ENCODE measurements at places on chromosomes 2 and 18. TPM values are rescaled to one million over a fixed set of nuclear protein-coding genes. Genes with fewer than 3 reads are reported as not detected.

The GPBAR1 gene
- 0.78 TPM for total RNA-seq

The NLRC4 gene
- 0.07 TPM for total RNA-seq

The SLC39A6 gene
- total RNA-seq = 54.4 TPM

The CCDC102B gene
- total RNA-seq = 1.1 TPM

The NMUR1 gene
- not detected for total RNA-seq

The EPB41L5 gene
- total RNA-seq = 1.2 TPM

The COL5A2 gene
- 0.08 TPM for total RNA-seq

The BBS5 gene
- 3.6 TPM for total RNA-seq

The ZAP70 gene
- total RNA-seq = 302 TPM

The CYTIP gene
- 302 TPM for total RNA-seq

The TSPYL6 gene
- not detected for total RNA-seq

The REG3A gene
- not detected for total RNA-seq

The CTAGE1 gene
- total RNA-seq = not detected

The ZNF521 gene
- total RNA-seq = not detected

The CENPA gene
- 16.6 TPM for total RNA-seq

The NCL gene
- 1,388 TPM for total RNA-seq

The XIRP2 gene
- not detected for total RNA-seq

The FOXI3 gene
- not detected for total RNA-seq

The CHRND gene
- total RNA-seq = not detected

The LYPD6 gene
- total RNA-seq = not detected

The CTDSP1 gene
- 106 TPM for total RNA-seq

The GPR39 gene
- not detected for total RNA-seq

The DCDC2C gene
- total RNA-seq = not detected

The REG3G gene
- not detected for total RNA-seq

The SERPINB12 gene
- total RNA-seq = not detected

The SLC5A7 gene
- total RNA-seq = not detected

The ASXL3 gene
- not detected for total RNA-seq

The UGT1A10 gene
- total RNA-seq = not detected

The POTEC gene
- not detected for total RNA-seq

The ACADL gene
- total RNA-seq = not detected

The PIEZO2 gene
- total RNA-seq = not detected

The TFCP2L1 gene
- 0.02 TPM for total RNA-seq

The GRP gene
- total RNA-seq = not detected

The CABYR gene
- 0.49 TPM for total RNA-seq

All from activated T-helper 1 cell treated with anti-CD3 and anti-CD28 coated beads, Interleukin-12 subunit alpha, Interleukin-12 subunit beta, Interleukin-2, Interleukin-4 antibody, amounts not matched to agents 30 ng/mL and 10 ng/mL and 1 ng/mL, durations not matched to agents 14 hours and 24 hours and 36 hours (primary cell).